Mammary epithelial cell (primary cell): ENCODE measurements at places on chromosomes 12 and 14. TPM values are rescaled to one million over a fixed set of nuclear protein-coding genes. Genes with fewer than 3 reads are reported as not detected.

SOAT2 gene
- polyA plus RNA-seq, result 0.29 TPM

KLRC1 gene
- not detected for polyA plus RNA-seq

IGFBP6 gene
- polyA plus RNA-seq, result 291 TPM

TSHR gene
- not detected for polyA plus RNA-seq

FGF23 gene
- not detected for polyA plus RNA-seq

SERPINA3 gene
- 17.5 TPM for polyA plus RNA-seq

TDRD9 gene
- polyA plus RNA-seq, result 0.06 TPM

HNF1A gene
- polyA plus RNA-seq, result not detected

IL31 gene
- polyA plus RNA-seq, result not detected

TC2N gene
- polyA plus RNA-seq, result 7.7 TPM
